ENCODE measurements at places on chromosomes 7 and 10. TPM values are rescaled to one million over a fixed set of nuclear protein-coding genes. Genes with fewer than 3 reads are reported as not detected.

Gene CFAP70
- total RNA-seq: 0.26 TPM

Gene FGFBP3
- 49.0 TPM for total RNA-seq

- no peak for DNase-seq
Measured at GRCh38 chr10:129810-130209, 5.4 kb upstream of the ZMYND11 start.

DNA sequence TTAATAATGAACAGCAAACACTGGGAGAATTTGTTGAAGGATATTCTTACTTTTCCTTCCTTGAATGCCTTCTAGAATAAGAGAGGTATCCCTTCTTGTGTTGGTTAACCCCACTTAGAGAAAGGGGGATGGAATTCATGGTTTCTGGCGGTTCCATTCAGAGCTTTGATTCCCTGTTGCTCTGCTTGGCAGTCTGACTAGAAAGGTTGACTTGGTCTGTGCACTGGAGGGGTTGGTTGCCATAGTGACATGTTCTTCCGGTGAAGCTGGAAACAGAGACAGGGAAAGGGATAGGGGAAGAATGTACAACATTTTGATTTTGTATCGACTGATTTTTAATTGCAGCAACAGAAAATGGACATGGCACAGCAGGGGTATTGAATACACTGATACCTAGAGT lies 2.5 kb downstream of the TMEM178B start:
- no peak for DNase-seq

GRCh38 chr7:139758388-139758787 lies 19.4 kb downstream of the HIPK2 start:
- DNase-seq: no peak

DNA sequence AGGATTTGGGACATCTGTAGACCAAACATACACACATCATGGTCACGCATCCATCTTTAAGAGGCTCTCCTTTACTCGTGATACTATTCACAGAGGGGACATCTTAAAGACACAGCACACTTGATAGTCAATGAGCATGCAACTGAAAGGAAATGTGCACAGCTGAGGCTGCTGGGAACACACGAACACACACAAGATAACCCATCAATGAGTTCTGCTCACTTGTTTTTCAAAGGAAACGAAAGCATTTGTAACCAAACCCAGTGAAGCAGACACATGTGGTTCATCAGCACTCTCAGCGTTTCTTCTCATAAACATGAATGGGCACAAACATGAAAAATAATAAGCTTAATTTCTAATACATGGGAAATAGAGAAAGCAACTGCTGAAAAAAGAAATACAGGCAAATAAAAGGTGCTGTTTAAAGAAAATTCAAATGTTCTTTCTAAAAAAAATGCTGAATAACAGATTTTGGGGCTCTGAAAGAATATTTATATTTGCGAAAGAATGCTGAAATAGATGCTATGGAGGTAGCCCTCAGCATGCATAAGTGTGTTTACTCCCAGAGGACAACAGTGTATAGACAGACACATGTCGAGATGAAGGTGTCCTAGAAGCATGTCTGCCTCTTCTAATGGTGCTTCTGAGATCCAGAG lies 59.7 kb upstream of the LAMB4 start:
- no peak for DNase-seq

GRCh38 chr10:22159979-22160378 lies 57.8 kb downstream of the EBLN1 start:
- no peak for DNase-seq

Gene NDUFB8
- 205 TPM for total RNA-seq

GRCh38 chr10:37638569-37638968 lies 218.8 kb downstream of the ZNF248 start:
- DNase-seq: no peak

Gene TRUB1
- 19.5 TPM for total RNA-seq

Data from H9 (cell line).